ENCODE measurements at places on chromosomes 5 and 9. TPM values are rescaled to one million over a fixed set of nuclear protein-coding genes. Genes with fewer than 3 reads are reported as not detected.
A peak's percentile ranks its signal among the peaks of the same experiment; 100 is the strongest.

DNA sequence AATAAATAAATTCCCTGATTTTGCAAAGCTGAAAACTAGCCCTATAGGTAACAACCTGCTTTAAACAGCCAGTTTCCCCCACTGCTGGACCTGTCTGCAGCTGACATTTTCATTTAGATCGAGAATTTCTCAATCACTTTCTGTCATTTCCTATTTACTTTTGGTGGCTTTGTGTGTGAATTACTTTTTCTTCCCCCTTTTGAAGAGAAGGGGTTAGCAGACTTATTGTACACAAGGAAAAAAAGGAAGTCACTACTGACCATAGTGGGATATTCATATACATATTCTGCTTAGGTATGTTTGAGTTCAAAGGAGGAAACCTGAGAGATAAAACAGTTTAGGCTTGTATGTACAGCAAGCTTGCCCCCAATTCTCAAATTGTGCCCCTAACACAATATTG is 27.0 kb upstream of the IFNB1 start:
- DNase-seq: no peak

DNA sequence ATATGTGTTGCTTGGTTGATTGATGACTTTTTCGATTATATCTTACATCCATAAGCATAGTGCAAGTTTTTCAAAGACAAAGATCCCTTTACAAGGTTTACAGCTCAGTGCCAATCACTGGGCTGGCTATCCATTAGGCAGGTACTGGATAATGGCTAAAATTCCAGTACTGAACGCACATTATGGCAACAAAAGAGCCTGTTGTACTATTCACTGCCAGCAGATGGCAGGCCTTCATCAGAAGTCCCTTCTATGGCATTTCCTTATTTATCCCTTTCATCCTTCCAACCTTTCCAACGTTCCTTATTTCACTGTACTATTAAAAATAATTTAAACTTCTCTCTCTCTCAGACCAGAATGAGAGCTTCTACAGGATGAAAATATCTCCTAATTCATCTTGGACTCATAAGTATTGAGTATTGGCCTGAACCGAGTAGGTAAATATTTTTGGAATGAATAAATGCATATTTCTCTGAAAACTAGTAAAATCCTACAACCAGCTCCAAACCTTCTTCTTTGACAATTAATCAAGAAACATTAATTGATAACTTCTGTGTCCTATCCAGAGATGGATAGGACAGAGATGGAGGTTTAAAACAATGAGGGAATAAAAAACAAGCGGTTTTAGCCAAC is 6.7 kb upstream of the WNT8A start:
- DNase-seq: peak; percentile 80

DNA sequence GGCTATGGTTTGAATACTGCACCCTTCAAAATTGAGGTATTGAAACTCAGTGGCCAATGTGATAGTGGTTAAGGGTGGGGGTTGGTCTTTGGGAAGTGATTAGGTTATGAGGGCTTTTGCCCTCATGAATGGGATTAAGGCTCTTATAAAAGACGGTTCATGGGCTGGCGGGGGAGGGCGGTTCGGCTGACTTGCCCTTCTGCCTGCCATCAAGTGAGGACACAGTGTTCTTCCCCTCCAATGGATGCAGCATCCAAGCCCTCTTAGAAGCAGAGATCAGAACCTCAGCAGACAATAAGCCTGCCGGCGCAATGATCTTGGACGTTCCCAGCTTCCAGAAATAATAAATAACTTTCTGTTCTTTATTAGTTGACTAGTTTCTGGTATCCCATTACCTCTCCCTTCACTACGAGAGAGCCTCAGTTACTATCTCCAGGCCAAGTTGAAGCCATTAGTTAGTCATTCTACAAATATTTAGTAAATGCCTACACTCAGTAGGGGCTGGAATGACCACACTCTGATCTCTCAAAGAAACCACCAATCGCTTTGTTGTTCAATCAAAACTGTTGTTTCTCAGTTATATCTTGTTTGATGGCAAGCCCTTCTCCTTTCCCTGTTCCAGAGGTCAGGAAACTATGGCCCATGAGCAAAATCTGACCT is 219.3 kb downstream of the TSSK1B start:
- DNase-seq: no peak

Gene KCNN2
- 9.6 TPM for total RNA-seq

GRCh38 chr5:175778951-175779503 is 92.4 kb upstream of the CPLX2 start:
- DNase-seq: peak; percentile 77

DNA sequence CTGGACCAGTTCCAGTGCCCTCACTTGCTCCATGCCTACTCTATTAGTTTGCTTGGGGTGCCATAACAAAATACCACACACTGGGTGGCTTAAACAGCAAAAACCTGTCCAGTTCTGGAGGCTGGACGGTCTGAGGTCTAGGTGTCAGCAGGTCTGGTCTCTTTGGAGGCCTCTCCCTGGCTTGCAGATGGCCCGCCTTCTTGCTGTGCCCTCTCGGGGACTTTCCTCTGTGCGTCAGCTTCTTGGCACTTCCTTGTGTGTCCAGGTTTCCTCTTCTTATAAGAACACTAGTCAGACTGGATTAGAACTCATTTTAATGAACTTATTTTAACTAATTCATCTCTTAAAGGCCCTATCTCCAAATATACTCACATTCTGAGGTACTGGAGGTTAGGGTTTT is 97.2 kb downstream of the CARTPT start:
- no peak for DNase-seq

- no peak for DNase-seq
Measured at GRCh38 chr5:173281910-173282309, 46.3 kb downstream of the STC2 start.

- DNase-seq: no peak
Measured at GRCh38 chr5:94310833-94311232, 307.6 kb downstream of the KIAA0825 start.

DNA sequence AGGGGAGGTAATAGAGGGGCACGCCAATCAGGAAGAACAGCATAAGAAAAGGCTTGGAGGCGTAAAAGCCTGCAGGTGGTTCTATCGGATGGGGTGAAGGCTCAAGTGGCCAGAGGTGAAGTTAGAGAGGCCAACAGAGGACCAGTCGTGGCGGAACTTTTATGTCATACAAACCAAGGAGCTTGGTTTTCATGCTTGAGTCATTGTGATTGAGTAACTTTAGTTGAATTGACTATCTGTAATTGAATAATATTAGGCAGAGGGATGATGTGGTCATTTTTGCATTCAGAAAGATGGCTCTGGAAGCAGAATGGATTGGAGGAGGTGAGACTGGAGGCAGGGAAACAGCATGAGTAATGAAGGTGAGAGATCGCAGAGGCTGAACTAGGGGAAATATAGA is 7.2 kb upstream of the SPINK4 start:
- DNase-seq: no peak

Gene IFNA10
- total RNA-seq: not detected

DNA sequence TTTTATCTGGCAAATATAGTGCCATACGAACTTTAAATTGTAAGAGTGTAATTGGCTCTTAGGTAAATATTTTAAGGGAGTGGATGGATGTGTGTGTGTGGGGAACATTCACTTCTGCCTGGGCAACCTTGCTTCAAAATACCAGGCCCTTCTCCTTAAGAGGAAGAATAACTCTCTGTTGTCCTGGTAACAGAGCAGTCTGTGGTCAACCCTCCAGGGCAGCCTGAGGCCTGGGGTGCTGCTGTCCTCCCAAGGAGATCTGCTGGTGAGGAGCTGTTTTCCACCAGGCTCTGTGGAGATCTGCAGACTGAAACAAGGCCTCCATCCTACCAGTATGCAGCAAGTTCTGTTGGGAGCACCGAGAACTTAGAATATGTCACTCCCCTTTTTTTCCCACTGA is 325.2 kb downstream of the PSAT1 start:
- no peak for DNase-seq

- DNase-seq: no peak
Measured at GRCh38 chr5:58072300-58072965, 387.5 kb downstream of the PLK2 start.

Gene OGN
- 4.4 TPM for total RNA-seq

GRCh38 chr9:71058660-71059059 is 62.8 kb downstream of the TRPM3 start:
- DNase-seq: no peak

GRCh38 chr5:106784846-106785245 is 885.9 kb downstream of the EFNA5 start:
- DNase-seq: no peak

DNA sequence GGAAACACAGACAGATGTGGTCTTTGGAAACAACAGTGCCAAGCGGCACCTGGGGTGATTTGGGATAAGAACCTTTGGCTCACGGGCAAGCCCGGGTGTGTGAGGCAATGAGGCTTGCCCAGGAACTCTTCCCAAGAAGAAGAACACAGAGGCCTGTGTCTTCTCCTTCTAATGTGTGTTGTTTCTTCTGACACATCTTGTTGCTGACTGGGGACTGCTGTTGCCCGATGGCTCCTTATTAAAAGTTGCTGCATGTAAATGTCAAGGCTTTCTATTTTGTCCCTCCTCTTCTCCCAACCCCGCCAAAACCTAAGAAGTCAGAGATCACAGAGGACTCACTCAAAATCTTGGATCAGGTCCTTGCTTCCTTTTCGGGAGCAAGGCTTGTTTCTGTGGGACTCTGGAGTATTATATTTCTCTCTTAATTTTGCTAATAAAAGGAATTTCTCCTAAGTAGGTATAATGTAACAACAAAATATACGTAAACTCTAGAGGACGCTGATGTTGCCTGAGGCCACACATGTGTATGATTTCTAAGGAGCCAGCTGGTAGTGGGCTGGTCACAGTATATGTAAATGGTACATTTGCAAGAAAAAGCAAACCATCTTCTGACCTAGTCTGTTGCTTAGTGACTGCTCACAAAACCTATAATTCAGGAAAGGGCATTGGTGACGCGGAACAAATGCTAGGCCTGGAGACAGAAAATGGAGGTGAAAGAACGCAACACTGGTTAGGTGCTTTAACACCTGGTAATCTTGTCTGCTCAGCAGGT is 232.5 kb downstream of the GADD45G start:
- DNase-seq: no peak

DNA sequence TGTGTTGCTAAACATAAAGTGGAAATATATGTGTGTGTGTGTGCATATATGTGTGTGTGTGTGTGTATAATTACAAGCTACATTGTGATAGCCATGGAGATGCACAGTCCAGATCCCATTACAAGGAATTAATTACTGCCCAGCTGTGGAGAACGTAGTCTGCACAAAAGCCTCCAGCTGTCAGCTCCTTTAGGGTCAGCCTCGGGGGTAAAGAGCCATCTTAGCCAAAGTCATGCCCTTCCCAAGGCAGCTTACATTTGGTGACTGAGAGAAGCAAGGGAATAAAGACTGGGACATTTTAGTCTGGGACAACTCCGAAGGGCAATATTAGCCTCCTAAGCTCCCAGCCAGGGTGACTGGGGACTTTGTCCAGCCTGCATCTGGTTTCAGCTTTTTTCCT is 21.9 kb upstream of the FOCAD start:
- DNase-seq: no peak

DNA sequence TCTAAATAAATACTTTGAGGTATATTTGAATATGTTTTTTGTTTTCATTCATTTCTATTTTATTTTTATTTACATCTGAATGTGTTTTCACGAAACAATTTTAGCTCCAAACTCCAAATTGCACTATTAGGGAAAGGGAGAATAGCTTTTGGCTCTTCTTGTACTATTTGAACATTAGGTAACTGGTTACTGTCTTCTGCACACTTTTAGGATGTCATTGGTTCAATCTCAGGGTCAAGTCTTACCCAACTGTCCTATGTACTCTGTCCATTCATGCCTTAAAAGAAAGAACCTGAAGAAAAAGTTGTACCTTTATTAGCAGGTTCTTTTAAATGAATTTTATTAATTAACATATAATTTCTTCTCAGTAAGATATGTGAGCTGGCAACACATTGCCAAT is 51.6 kb downstream of the ITGA1 start:
- DNase-seq: no peak

Gene SLC36A2
- not detected for total RNA-seq

Gene CMYA5
- 1.6 TPM for total RNA-seq

GRCh38 chr9:35673132-35674024 is at the start of gene CA9:
Gene CA9, plus strand, starts transcription at chr9:35673928. Its CDS starts 32 bp downstream, at chr9:35673960.
- DNase-seq: peak; percentile 60

Gene ADAMTS12
- total RNA-seq: 8.9 TPM

GRCh38 chr5:135131801-135132680 is 98.0 kb upstream of the PITX1 start:
- no peak for DNase-seq
